Epithelial cell of umbilical artery (primary cell): ENCODE measurements at places on chromosomes 16 and 17. TPM values are rescaled to one million over a fixed set of nuclear protein-coding genes. Genes with fewer than 3 reads are reported as not detected.

KRTAP1-1 gene
- not detected in 2 replicates for total RNA-seq

KCNJ18 gene
- total RNA-seq: not detected in 2 replicates

HBM gene
- not detected in 2 replicates for total RNA-seq

TRAPPC1 gene
- 34.5 and 35.4 TPM in 2 replicates for total RNA-seq

HOXB8 gene
- 2.0 and 3.6 TPM in 2 replicates for total RNA-seq

NME3 gene
- total RNA-seq: 80.9 and 93.5 TPM in 2 replicates

PNMT gene
- total RNA-seq: not detected in 2 replicates

GLTPD2 gene
- total RNA-seq: not detected in 2 replicates

TAC4 gene
- not detected in 2 replicates for total RNA-seq

TBX4 gene
- total RNA-seq: not detected in 2 replicates

NAGS gene
- total RNA-seq: 3.2 and 13.4 TPM in 2 replicates

NECAB2 gene
- total RNA-seq: under 0.01 TPM in 1 of 2 replicates, not detected in the other

OR2C1 gene
- 0.15 TPM in 1 of 2 replicates, not detected in the other for total RNA-seq

TEX14 gene
- total RNA-seq: under 0.01 TPM in 1 of 2 replicates, not detected in the other

APOBR gene
- total RNA-seq: not detected in 2 replicates

SRSF1 gene
- total RNA-seq: 541 and 878 TPM in 2 replicates

ZNF768 gene
- total RNA-seq: 16.6 and 17.8 TPM in 2 replicates

RNF222 gene
- total RNA-seq: not detected in 2 replicates

PLCG2 gene
- total RNA-seq: 2.4 and 2.6 TPM in 2 replicates

TIGD7 gene
- 2.3 TPM in 2 replicates for total RNA-seq

BPTF gene
- total RNA-seq: 23.7 and 28.6 TPM in 2 replicates

SGCA gene
- not detected in 2 replicates for total RNA-seq

RPH3AL gene
- total RNA-seq: 4.6 and 6.8 TPM in 2 replicates
